ENCODE measurements at places on chromosomes 5 and 9.
A peak's percentile ranks its signal among the peaks of the same experiment; 100 is the strongest.

- no peak for DNase-seq
Observed at GRCh38 chr5:170150713-170151096, 45.0 kb downstream of the FOXI1 start.

DNA sequence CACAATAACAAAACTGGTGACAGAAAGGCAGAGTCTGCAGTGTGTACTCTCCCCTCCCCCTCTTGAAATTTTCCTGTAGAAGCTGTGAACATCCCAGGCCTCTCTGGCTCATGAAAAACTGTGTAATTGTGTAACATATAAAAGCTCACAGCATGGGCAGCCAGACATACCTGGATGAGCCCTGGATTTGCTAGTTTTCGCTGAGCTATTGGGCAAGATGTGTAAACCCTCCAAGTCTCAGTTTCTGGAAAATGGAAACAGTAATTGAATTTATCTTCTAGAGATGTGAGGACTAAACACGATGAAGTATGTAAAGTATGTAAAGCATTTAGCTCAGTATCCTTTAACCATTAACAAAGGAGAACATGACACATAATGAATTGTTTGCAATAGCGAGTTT lies 143.2 kb upstream of the ANKH start:
- DNase-seq: no peak

GRCh38 chr9:92771309-92771708 lies 6.7 kb upstream of the BICD2 start:
- DNase-seq: no peak

GRCh38 chr5:3709717-3710348 lies 114.2 kb downstream of the IRX1 start:
- no peak for DNase-seq

GRCh38 chr9:96726946-96727345 lies 50.9 kb downstream of the ZNF510 start:
- DNase-seq: no peak

DNA sequence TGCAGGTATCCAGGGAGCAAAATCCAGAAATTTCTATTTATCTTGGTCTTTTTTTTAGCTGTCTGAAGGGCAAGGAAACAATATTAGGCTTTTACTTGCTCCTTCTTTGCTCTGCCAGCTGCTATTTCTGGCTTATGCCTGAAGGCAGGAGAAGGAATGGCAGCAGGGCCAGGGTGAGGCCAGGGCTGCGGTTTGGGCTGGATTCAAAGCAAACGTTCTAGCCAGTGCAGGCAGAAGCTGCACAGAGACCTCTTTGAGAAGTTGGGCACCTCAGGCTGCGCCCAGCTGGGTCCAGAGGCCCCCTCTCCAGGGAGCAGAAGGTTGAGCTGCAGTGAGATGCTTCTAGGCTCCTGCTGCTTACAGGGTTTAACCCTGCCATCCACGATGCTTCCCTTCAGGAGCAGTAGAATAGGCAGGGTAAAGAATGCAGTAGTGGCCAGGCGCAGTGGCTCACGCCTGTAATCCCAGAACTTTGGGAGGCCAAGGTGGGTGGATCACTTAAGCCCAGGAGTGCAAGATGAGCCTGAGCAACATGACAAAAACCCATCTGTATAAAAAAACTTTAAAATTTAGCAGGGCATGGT lies 201.2 kb downstream of the ADCY2 start:
- no peak for DNase-seq

DNA sequence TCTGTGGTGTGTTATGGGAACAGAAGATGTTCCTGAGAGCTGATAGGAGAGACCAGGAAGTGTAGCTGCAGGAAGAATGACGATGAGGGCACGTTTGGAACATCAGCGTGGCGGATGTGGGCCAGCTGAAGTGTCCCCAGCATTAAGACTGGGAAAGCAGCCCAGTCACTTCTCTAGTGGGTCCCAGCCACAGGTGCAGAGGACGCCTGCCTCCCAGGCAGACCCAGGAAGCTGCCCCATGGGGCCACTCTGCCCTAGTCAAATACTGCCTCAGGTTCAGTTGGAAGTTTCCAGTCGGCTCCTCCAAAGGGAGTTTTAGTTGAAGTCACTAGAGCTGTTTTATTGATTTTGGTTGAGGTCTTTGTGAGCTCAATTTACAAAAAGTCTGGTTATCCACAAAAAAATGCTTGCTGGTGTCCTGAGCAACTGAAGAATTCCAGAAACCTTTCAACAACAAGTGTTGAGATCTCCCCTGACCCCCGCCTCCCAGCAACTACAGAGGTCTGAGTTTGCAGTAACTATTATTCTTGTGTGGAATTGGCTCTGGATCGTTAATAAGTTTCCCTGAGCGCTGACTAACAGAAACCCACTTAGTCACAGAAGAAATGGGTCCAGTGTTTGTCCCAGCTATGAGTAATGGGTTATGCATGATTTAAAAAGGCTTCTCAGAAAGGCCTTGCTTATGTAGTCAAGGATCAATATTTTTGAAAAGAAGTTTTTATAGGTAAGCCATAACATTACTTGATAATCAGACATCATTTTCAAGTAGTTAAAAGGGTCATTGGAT lies 294.1 kb downstream of the FANCC start:
- DNase-seq: no peak

GRCh38 chr9:33778700-33779351 lies 16.5 kb upstream of the PRSS3 start:
- DNase-seq: peak; percentile 5

GRCh38 chr5:158820891-158821290 lies 278.8 kb downstream of the EBF1 start:
- DNase-seq: no peak

DNA sequence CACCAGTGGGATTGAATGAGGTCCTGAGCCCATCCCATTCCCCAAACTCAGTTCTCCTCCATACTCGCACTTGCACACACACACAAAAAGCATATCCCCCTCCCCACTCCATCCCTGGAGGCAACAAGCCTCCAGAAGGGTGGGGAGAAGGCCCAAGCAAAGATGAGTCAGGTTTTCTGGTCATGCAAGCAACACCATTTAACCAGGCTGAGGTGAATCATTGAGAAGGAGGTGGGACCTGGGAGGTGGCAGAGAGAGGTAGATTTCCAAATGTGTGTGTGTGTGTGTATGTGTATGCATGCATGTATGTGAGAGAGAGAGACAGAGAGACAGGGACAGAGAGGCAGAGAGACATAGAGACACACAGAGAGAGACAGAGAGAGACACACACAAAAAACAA lies 185.2 kb upstream of the TRIM32 start:
- DNase-seq: no peak
